ENCODE measurements at places on chromosomes 1 and 21. TPM values are rescaled to one million over a fixed set of nuclear protein-coding genes. Genes with fewer than 3 reads are reported as not detected.

TRAF5 gene
- 15.1 TPM for total RNA-seq

GRCh38 chr1:110203021-110203661, 7.0 kb upstream of the KCNC4 start:
- peak; percentile 69 for DNase-seq

DNA sequence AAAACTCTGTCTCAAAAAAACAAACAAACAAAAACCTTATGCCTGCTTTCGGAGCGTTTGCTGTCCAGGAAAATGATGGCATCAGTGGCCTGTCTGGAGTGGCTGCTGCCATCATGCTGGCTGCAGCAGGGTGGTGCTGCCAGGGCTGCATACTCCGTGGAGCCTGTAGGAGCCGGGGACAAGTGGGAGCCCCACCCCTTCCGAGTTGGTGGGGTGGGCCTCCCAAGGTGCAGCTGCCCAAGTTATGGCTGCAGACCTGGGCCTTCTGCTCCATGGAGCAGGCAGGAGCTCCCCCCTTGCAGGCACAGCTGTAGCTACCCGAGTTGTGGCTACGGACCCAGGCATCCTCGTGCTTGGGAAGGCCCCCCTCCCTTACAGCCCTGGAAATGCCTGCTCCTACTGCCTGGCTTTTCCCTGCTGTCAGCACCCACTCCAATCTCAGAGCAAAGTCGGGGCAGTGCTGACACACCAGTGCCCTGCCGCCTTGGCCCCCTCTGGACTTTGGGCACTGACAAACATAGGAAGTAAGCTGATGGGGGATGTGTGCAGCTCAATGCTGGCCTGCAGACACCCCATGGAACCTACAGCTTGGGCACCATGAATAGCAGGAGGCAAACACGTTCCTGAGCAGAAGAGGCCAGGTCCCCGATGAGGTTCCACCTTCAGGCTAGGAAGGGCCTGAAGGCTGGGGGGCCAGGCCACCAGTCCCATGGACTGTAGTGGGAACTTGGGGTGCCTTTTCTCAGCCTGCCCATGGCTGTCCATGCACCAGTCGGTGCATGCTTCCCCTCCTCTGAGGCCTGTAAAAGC, 60.4 kb downstream of the CC2D1B start:
- no peak for DNase-seq

HENMT1 gene
- total RNA-seq: 2.5 TPM

ZNF697 gene
- 3.2 TPM for total RNA-seq

Measured in NCI-H460 (cell line).